ENCODE measurements at places on chromosomes 13 and 19. TPM values are rescaled to one million over a fixed set of nuclear protein-coding genes. Genes with fewer than 3 reads are reported as not detected.
A peak's percentile ranks its signal among the peaks of the same experiment; 100 is the strongest.

GRCh38 chr13:47454986-47455385 lies 546.1 kb downstream of the SUCLA2 start:
- peaks cover 11% of the 10 kb centered on the region for H3K4me1 ChIP-seq
- no peak overlapping the region for H3K27ac ChIP-seq
- H3K27me3 ChIP-seq: peaks cover 2% of the 10 kb centered on the region
- H3K4me3 ChIP-seq: no peak overlapping the region
- no peaks in the 10 kb centered on the region for H3K36me3 ChIP-seq

GRCh38 chr19:49875857-49876421 lies 1.2 kb downstream of the AKT1S1 start:
- DNase-seq: peak; percentile 80
- H3K4me3 ChIP-seq: no peak overlapping the region
- H3K36me3 ChIP-seq: peaks cover 8% of the 10 kb centered on the region
- no peaks in the 10 kb centered on the region for H3K27me3 ChIP-seq

DNA sequence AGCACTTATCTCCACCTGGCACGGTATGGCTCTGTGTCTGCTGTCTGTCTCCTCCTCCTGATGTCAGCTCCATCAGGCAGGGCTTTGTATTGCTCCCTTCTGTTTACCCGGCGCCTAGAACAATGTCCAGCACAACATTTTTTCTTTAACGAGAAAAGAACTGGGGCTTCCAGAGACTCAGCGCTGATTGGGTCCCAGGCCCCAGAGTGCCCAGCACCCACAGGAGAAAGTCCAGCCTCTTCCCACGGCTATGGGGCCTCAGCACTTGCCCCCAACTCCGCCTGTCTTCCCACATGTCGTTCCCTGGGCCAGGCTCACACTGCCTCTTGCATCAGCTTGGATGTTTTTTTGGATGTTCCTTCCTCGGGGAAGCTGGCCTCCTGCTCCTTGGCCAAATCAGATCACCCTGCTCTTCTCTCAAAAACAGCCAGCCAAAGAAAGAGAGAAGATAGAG lies 6.9 kb downstream of the MYPOP start:
- H3K27ac ChIP-seq: no peak overlapping the region
- no peak for DNase-seq
- peaks cover 18% of the 10 kb centered on the region for H3K36me3 ChIP-seq
- H3K4me3 ChIP-seq: no peak overlapping the region
- H3K27me3 ChIP-seq: no peaks in the 10 kb centered on the region

DNA sequence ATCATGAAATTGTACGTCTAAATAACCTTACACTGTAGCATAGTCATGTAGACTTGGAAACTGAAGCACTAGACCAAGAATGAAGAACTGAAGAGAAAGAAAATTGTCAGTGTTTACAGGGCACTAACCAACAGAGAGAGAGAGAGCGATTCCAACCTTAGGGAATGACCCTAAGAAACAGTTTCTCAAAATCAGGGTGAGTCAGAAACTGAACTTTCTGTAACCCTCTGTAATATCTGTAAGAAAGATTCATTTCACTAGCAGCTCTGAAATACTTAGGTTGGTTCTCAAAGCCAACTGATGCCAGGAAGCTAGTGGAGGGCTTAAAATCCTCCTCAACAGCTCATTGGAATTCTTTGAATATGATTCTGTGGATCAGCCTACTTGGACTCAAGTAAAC lies 936.9 kb downstream of the EFNB2 start:
- DNase-seq: no peak
- no peaks in the 10 kb centered on the region for H3K27me3 ChIP-seq
- peaks cover 10% of the 10 kb centered on the region for H3K4me1 ChIP-seq
- H3K36me3 ChIP-seq: no peaks in the 10 kb centered on the region
- no peak overlapping the region for H3K4me3 ChIP-seq

DNA sequence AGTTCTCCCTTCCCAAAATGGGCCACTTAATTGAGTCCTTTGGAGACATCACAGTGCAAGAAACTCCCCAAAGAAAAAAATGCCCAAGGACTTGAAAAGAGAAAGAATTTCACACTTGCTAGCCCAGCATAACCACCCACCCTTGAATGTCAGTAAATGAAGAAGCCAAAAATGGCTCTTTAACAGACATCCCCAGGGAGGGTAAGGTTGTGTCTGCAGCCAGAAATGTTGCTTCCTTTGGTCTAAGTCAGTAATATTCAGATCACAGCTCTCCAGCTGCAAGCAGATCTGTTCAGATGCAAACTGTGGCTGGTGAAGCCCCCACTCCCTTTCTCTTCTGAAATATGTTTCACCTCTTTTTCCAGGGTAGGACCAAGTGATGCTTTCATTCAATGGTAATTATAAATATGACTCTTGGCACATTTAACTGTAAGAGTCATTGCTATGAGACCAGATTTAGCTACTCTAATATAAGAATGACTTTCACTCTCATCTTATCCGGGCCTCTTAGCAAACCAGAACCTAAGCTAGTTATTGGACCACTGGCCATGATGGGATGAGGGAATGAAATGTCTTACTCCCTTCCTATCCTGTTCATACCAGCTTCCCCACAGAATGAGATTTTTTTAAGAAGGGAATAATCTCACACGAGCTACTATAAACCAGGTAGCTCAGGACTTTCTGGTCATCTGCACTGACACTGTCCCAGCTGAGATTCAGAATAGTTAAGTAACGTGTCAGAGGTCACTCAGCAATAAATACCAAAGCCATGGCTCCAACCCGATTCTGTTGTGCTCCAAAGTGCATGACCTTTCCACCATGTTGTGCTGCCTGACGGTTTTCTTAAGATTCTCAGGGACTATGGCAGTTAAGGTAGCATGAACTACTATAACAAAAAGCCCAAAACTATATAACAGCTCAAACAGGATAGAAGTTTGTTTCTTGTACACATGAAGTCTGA lies 234.1 kb downstream of the FOXO1 start:
- H3K36me3 ChIP-seq: no peaks in the 10 kb centered on the region
- no peak for DNase-seq
- no peak overlapping the region for H3K4me3 ChIP-seq
- H3K27ac ChIP-seq: no peak overlapping the region

GRCh38 chr19:7152568-7152967 lies 83.1 kb downstream of the ZNF557 start:
- H3K4me1 ChIP-seq: peaks cover 3% of the 10 kb centered on the region
- no peaks in the 10 kb centered on the region for H3K27me3 ChIP-seq
- no peak overlapping the region for H3K4me3 ChIP-seq
- peak; percentile 48 for DNase-seq
- H3K36me3 ChIP-seq: peaks cover 7% of the 10 kb centered on the region

DNA sequence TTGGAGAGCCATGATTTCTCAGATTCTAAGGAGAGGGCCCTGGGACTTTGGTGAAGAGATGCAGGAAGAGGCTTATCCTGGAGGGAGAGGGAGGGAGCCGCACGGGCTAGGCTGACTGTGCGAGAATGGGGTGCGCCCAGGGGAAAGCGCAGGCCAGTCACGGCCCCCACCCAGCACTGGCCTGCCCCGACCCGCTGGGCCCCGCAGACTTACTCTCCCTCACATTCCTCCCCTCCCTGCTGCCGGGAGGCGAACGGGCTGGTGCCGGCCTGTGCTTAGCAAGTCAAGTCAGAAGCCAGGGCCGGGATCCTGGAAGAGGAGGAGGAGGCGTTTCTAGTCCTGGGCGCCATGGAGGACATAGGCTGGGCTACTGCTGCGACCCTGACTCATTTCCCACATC lies 120.0 kb downstream of the CRYL1 start:
- H3K4me1 ChIP-seq: no peaks in the 10 kb centered on the region
- H3K27me3 ChIP-seq: peaks cover 10% of the 10 kb centered on the region
- H3K4me3 ChIP-seq: no peak overlapping the region
- peaks cover 5% of the 10 kb centered on the region for H3K36me3 ChIP-seq
- H3K27ac ChIP-seq: no peak overlapping the region
- DNase-seq: no peak

- peak overlapping the region; percentile 95 for H3K27ac ChIP-seq
- no peak for DNase-seq
- H3K27me3 ChIP-seq: no peaks in the 10 kb centered on the region
- no peaks in the 10 kb centered on the region for H3K36me3 ChIP-seq
Observed at GRCh38 chr13:34358811-34359513, 541.0 kb downstream of the RFC3 start.

GRCh38 chr19:52566588-52566987 lies 3.5 kb upstream of the ZNF701 start:
- H3K27me3 ChIP-seq: no peaks in the 10 kb centered on the region
- peaks cover 25% of the 10 kb centered on the region for H3K4me1 ChIP-seq
- H3K27ac ChIP-seq: no peak overlapping the region
- peaks cover 23% of the 10 kb centered on the region for H3K36me3 ChIP-seq
- no peak overlapping the region for H3K4me3 ChIP-seq

DNA sequence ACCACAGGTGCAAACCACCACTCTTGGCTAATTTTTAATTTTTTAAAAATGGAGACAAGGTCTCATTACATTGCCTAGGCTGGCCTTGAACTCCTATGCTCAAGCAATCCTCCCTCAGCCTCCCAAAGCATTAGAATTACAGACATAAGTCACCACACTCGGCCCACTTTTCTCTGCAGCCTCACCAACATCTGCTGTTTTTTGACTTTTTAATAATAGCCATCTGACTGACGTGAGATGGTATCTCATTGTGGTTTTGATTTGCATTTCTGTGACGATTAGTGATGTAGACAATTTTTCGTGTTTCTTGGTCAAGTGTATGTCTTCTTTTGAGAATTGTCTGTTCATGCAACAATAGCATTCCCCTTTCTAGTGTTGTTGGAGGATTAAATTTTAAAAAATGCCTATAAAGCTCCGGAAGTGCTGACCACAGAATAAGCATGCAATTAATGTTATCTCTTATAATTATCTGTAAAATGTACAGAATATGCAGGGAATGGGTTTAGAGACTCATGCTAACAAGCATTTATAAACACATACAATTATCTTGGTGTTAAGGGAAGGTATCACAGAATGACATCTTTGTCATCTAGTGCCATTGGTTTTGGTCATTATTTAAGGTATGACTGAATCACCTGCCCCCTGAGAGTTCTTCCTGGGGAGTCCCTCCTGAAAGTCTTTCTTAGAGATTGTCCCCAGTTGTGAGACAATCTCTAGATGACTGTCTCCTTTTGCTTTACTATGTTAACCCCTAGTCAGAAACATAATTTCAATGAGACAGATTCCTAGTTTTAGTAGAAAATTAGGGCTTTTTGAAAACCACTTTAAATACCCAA lies 118.5 kb upstream of the SERTM1 start:
- no peak for DNase-seq
- H3K36me3 ChIP-seq: no peaks in the 10 kb centered on the region
- no peak overlapping the region for H3K27ac ChIP-seq
- peaks cover 10% of the 10 kb centered on the region for H3K27me3 ChIP-seq
- no peaks in the 10 kb centered on the region for H3K4me1 ChIP-seq

DNA sequence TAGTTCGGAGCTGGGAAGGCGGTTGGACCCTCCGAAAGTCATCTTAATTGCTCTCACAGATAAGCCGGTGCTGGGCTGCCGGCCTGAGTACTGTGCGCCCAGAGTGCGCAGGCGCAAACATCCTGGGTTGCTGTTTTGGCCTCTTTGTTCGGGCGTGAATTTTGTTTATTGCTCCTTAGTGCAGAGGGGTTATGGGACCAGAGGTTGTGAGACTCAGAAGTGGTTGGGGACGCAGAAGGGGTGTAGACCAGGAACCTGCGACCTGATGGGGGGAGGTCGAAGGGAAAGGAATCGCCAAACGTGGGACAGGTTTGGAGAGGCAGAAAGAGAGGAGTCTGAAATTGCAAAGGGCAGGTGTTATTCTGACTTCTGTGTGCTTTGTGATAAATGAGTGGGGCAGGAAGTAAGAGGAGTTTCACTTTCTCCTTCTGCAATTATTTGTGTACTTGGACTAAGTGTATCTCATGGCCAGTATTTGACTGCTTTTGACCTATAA lies 607 bp upstream of the ZNF566 start:
- peak overlapping the region; percentile 97 for H3K4me3 ChIP-seq
- no peak for DNase-seq
- peak overlapping the region; percentile 100 for H3K27ac ChIP-seq

GRCh38 chr13:22589880-22590279 lies 590.9 kb upstream of the SGCG start:
- H3K4me3 ChIP-seq: no peak overlapping the region
- no peak for DNase-seq
- H3K27me3 ChIP-seq: peaks cover 2% of the 10 kb centered on the region
- H3K27ac ChIP-seq: no peak overlapping the region
- peaks cover 5% of the 10 kb centered on the region for H3K4me1 ChIP-seq

DNA sequence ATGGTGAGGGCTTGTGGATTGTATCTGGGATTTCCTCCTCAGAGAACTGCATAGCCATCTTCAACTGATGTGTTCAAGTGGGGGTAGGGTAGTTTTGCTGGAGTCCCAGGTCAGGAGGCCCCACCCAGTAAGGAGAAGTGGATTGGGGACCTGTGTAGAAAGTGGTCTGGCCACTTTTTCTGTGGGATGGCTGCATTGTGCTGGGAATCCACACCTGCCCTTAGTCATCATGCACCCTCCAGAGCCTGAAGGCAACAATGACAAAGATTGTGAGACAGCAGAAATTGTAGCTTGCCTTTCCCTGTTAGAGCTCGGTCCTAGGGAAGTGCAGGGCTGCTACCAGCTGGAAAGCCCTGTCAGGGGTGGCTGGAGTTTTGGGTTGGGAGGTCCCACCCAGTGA lies 255.4 kb downstream of the NDFIP2 start:
- H3K4me1 ChIP-seq: peaks cover 11% of the 10 kb centered on the region
- peaks cover 8% of the 10 kb centered on the region for H3K36me3 ChIP-seq
- no peak overlapping the region for H3K27ac ChIP-seq
- DNase-seq: no peak
- no peaks in the 10 kb centered on the region for H3K27me3 ChIP-seq

GRCh38 chr19:2058570-2059421 lies 7.8 kb upstream of the MKNK2 start:
- H3K27me3 ChIP-seq: no peaks in the 10 kb centered on the region
- H3K4me1 ChIP-seq: peaks cover 43% of the 10 kb centered on the region
- H3K4me3 ChIP-seq: peak overlapping the region; percentile 13
- H3K27ac ChIP-seq: peak overlapping the region; percentile 99

GRCh38 chr19:7715671-7716070 lies 13.7 kb upstream of the FCER2 start:
- no peaks in the 10 kb centered on the region for H3K36me3 ChIP-seq
- no peak overlapping the region for H3K27ac ChIP-seq
- H3K4me1 ChIP-seq: no peaks in the 10 kb centered on the region
- peaks cover 2% of the 10 kb centered on the region for H3K27me3 ChIP-seq

DNA sequence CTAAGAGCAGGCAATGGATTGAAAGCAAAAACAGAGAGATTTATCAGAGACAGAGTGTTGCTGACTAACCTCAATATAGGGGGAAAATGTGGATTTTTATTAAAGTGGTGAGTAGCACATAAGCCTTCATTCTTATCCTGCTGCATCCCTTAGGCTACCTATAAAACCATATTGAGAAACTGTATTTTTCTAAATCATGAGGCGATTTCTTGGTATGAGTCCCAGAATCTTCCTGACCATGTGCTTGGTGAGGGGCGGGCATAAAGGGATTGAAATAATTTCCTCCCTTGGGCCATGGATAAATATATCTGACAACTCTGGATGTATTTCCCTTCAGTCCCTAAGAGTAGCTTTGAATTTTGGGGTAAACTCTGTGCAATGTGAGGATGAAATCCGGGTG lies 72.8 kb downstream of the EFNB2 start:
- H3K4me3 ChIP-seq: no peak overlapping the region
- H3K27ac ChIP-seq: no peak overlapping the region
- H3K27me3 ChIP-seq: no peaks in the 10 kb centered on the region
- no peaks in the 10 kb centered on the region for H3K36me3 ChIP-seq
- H3K4me1 ChIP-seq: peaks cover 6% of the 10 kb centered on the region
- DNase-seq: no peak

Gene DENND1C
- not detected for total RNA-seq

Gene PEPD
- 55.6 TPM for total RNA-seq

Gene TEX26
- total RNA-seq: not detected

Gene CHST8
- not detected for total RNA-seq

Gene ONECUT3
- total RNA-seq: not detected

Gene CCDC70
- total RNA-seq: not detected

Gene KL
- total RNA-seq: 0.05 TPM

Gene CD33
- total RNA-seq: not detected

Gene CEACAM6
- not detected for total RNA-seq

Gene SIGLEC8
- total RNA-seq: not detected

Gene NKPD1
- 0.13 TPM for total RNA-seq
